ENCODE measurements at places on chromosomes 16 and 17.
A peak's percentile ranks its signal among the peaks of the same experiment; 100 is the strongest.

- no peak for DNase-seq
Measured at GRCh38 chr17:35135322-35135721, 6.8 kb downstream of the NLE1 start.

DNA sequence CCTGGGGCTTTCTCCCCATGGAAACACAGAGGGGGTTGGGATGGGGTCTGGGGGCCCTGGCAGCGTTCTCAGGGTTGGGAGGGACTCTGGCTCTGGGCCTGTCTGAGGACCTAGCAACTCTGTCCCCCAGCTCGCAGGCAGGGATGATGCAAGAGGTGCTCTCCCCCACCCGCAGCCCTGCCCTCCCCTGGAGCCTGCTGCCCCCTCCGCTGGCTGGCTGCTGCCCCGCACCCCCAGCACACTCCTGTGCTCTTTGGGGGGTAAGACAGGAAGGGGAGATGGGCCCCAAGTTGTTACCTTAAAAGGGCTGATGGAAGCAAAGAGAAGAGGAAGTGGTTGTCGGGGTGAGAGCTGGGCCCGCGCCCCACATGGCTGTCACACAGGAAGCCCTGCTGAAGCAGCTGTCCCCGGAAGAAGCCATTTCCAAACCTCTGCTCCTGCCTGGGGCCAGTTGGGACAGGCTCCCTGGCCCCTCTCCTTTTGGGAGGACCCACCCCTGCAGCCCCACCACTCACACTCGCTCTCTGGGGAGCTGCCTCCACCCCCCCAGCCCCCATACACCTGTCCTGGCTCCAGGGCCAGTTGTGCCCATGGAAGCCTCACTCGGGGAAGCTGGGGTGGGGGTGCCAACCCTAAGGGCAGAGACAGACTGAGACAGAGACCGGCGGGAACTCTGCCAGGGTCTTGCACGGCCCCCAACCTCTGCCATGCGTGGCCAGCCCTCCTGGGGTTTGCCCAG lies 2.5 kb downstream of the CORO1A start:
- peak; percentile 73 for DNase-seq

DNA sequence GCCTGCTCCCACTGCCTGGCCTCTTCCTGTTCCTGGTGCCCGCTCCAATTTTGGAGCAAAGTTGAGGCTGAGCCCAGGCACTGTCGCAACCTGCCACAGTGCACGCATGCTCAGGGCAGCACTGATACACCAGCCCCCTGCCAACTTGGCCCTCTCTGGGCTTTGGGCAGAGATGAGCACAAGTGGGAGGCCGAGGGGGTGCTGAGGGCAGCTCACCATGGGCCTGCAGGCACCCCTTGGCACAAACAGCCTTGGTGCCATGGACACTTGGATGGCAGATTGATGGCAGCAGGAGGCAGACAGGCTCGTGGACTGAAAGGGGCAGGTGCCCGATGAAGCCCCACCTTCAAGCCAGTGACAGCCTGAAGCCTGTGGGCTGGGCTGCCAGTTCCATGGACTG lies 42.9 kb downstream of the PIGL start:
- DNase-seq, result no peak

DNA sequence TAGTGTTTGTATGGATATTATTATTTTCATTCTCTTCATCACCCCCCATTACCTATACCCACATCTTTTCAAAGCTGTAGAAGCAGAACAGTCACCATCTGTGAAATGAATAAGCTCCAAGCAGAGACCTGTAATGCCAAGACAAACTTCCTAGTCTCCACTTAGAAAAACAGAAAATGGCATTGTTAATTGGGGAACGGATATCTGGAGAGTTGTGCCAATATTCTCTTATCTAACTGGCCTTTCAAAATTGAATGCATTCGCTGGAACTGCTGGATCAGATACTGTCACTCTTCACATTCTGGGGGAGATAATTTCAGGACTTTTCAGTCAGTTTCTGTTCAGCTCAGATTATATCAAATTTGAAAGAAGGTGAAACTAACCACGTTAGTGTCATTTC lies 464.4 kb upstream of the GOT2 start:
- no peak for DNase-seq

- no peak for DNase-seq
Measured at GRCh38 chr16:48918520-48919258, 308.7 kb upstream of the N4BP1 start.

GRCh38 chr16:53785044-53785443 lies 81.1 kb downstream of the FTO start:
- DNase-seq, result no peak

GRCh38 chr17:44601973-44602372 lies 44.7 kb downstream of the FZD2 start:
- DNase-seq, result no peak

DNA sequence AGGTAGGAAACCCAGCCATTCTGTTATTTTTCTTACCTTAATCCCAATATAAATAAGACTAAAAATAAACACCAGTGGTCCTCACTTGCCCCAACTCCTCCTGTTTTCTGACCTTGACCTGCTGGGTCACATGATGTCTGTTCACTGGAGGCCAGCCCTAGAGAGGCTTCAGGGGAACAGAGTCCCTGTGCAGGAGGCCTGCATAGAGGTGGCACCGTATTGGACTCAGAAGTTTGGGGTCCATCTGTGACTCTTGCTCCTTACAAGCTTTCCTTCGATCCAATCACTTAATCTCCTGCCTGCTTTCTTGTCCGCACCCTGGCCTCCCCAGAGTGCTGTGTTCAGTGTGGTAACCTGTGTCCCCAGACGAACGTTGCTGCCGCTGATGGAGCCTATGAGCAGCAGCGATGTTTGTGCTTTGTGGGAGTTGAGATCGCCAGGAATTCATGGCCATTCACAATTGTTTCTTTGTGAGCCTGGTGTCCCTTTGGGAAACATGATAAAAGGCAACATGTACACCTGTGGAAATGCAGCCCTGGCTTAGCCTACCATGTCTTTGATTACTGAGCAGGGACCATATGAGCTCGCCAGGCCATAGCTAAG lies 4.7 kb downstream of the IGSF6 start:
- DNase-seq, result no peak

DNA sequence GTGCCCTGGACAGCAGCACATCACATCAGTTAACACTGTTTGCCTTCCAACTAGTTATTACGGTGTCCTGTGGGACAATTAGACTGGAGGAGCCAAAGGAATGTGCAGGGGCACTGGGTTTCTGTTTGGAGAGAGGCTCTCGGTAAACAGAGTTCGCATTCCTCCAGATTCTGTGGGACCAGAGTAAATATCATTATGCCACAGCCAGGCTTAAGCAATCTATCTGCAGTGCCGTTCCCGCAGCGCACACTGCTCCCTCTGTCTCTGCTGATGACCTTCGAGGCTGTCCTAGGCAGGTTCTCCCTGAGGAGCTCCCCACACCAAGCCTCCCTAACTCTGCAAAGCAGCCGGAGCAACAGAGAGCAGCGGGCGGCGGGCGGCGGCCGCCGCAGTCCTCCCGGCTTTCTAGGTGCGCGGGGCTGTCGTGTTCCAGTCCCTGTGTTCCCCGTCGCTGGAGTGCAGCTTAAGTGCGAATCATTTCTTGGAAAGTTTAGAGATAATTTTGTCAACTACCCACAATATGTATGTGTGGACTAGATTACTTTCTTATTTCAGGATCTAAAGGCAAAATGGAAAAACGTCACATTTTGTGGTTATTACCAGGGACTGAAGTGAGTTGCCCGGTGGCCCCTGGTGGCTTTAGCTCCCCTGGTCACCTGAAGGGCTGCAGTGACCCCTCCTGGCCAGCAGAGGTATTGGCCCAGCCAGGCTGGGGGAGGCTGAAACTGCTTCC lies 43.3 kb downstream of the PGS1 start:
- DNase-seq, result peak; percentile 55

DNA sequence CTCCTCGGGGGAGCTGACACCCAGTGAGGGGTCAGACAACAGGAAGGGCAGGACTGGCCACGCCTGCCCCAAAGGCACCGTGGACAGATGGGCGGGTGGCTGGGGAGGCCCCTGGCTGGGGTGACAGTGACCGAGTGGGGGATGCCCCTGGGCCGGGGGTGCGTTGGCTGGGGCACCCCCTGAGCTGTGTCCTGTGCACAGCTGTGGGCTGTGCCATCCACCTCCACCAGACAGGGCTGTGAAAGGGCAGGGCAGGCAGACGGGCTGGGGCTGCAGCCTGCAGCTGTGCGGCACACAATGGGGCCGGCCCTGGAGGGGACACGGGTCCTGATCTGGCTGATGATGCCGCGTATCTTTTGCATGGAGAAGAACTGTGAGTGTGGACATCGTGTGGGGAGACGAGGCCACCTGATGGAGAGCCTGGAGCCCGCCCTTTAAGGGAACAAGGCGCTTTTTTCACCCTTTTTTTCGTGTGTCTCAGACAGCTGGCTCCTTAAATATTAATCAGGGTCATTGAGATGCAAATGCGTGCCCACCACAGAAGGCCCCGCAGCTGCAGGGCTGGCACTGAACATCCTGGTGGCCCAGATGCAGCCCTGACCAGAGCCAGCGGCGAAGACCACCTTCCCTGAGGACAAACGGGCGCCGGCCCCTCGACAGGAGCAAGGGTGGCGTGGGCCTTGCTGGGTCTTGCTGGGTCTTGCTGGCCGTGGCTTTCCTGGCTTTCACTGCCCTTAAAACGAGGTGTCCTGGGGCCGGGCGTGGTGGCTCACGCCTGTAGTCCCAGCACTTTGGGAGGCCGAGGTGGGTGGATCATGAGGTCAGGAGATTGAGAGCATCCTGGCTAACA lies 42.4 kb upstream of the GNG13 start:
- DNase-seq, result no peak

GRCh38 chr17:48747445-48748363 lies 19.2 kb upstream of the HOXB13 start:
- DNase-seq, result no peak

DNA sequence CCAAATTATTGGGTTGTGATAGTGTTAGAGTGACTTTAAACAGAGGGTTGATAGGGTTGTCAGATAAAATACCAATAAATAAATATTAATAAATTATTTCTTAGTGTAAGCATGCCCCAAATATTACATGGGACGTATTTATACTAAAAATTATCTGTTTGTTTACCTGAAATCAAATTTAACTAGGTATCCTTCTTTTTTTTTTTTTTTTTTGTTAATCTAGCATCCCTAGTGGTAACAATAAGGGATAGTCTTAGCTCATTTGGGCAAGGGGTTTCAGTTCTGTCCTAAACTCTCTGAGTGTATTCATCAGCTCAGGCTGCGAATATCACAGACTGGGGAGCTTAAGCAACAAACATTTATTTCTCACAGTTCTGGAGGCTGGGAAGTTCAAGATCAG lies 1.3 kb downstream of the CLEC19A start:
- no peak for DNase-seq

DNA sequence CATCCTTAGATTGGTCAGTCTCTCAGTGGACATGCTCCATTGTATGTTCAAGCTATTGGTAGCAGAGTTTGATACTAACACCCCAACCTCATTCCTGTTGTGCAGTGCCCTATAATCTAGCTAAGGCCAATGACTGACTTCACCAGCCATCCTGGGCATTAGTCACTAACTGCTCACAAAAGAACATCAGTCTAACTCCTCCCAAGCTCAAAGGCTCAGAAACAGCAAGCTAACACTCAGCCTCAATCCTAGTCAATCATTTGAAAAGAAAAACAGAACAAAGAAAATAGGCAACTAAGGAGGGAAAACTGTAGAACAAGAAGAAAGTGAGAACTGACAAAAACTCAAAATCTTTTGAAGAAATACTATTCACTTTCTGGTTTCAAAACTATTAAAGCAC lies 199.1 kb upstream of the C17orf78 start:
- no peak for DNase-seq

DNA sequence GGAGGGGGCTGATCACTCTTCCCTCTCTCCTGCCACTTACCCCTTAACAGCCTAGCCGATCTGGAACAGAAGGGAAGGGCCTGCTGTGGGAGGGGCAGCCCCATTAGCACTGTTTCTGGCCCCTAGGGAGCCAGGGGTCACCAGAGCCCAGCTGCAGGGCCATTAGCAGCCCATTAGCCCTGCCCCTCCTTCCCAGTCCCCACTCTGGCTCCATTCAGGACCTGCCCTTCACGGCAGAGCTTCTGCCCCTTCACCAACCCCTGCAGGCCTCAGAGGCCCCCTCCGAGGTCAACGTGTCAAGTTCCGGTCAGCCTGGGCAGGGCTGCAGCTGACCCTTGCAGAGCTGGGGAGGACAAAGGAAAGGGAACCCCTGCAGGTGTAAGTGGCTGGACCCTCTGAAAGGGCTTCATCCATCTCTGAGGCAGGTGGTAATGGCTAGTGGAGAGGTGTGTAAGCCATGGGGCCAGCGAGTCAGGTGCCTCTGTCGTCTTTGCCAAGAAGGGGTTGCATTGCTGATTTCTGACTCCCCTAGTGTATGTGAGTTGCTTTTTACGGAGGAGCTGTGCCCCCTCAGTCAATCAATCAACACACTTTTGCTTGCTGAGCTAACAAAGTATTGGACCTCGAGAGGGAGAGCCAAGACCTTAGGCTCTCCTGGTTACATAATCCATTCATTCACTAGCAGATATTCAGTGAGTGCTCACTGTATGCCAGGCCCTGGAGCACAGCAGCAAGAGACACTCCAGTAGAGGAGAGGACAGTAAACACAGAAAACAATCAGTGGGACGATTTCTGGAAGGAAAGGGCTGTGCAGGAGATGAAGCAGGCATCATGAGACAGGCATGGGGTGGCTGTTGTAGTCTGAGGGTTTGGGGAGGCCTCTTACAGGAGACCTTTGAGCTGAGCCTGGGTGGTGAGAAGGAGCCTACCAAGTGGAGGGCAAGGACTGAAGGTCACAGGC lies 18.2 kb upstream of the KCNJ12 start:
- no peak for DNase-seq

- DNase-seq, result no peak
Measured at GRCh38 chr16:19463468-19464315, 46.0 kb downstream of the TMC5 start.

GRCh38 chr16:58885528-58886170 lies 151.5 kb upstream of the GOT2 start:
- no peak for DNase-seq

DNA sequence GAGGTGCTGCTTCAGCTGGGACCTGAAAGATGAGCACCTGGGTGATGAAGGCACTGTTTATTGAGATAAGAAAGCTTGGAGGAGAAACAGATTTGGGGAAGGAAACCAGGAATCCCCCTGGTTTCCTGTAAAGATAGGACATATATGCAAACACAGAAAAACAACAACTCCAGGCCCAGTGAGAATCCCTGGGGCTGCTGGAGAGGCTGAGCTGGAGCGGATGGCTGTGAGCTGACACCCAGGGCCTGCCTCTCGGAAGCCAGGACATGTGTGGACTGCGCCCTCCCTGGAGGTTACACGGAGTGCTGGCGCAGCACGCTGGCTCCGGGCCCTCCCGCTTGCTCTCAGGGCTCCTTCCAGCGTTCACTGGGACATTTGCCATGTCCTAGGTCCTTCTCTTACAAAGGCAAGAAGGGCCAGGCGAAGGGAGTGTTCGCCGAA lies 57.5 kb downstream of the CYB5B start:
- DNase-seq, result no peak

GRCh38 chr16:75570396-75571065 lies 4.4 kb downstream of the GABARAPL2 start:
- DNase-seq, result no peak

All from T-helper 1 cell (primary cell).